ENCODE measurements at places on chromosomes 7 and 10.

DNA sequence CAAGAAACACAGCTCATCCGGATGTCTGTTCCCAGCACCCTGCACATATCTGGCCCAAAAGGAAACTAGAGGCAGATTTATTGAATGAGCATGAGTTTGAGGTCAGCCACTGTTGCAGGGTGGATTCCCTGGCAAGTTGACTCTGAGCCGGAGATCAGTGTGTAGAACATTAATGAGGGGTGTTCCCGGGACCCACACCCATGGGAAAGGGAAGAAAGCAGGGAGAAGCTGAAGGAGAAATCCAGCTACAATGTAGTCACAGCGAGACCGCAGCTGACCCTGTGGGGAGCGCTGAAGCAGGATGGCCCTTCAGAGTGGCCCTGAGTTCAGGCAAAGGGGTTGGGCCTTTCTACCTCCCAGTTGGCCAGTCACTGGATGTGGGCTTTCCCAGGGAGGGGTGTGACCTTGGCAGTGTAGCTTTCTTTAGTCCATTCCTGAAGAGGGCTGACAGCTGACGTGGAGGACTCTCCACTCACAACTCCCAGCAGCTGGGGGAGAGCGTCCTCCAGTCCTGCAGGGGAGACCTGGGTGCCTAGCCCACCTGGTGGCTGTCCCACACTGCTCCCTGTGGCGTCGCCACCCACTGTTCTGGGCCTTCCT lies 324.2 kb upstream of the ZMIZ1 start:
- DNase-seq: no peak

DNA sequence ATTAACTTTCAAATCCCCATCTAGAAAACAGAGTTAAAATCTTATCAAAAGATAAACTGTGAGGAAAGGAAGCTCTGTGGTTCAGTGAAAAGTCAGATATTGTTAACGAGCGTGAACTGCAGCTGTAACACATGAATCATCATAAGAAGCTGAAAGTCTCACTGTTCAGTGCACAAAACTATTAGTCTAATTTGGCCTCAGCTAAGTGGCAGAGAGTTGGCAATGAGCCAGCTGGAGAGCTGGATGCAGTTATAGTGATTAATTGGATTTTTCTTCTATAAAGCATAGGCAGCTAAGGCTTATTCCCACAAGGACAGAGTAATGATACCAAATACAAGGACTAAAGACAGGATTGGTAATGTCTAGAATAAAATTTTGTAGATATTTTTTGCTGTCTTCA lies 101.1 kb upstream of the ABCB5 start:
- peak; percentile 97 for DNase-seq

- DNase-seq: no peak
These were observed 37.7 kb downstream of the RBAK start for GRCh38 chr7:5083311-5083711.

DNA sequence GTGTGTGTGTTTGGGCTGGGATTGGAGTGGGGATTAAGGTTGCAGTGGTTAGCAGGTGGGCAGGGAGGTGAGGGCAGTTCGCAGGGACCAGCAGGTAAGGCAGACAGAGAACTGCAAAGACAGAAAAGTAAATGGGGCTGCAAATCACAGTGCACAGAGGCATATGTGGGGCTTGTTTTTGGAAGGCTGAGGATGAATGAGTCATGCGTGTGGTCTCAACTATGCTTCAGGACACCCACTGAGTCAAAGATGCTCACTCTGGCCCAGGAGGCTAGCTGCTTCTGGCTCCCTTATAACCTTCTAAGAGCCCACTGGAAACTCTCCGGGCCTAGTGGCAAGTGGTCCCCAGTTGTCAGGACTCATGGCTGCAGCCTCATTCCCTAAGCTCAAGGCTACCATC lies 118.2 kb downstream of the ZNF248 start:
- DNase-seq: no peak

GRCh38 chr7:141700296-141700847 lies 1.6 kb downstream of the DENND11 start:
- DNase-seq: no peak

- no peak for DNase-seq
These were observed 32.3 kb upstream of the KIAA1217 start for GRCh38 chr10:24176658-24177057.
